Activated naive CD8-positive, alpha-beta T cell treated with anti-CD3 and anti-CD28 coated beads, Interleukin-2, amount 50 U/mL, for 24 hours (primary cell): ENCODE measurements at places on chromosomes 12 and 14.

DNA sequence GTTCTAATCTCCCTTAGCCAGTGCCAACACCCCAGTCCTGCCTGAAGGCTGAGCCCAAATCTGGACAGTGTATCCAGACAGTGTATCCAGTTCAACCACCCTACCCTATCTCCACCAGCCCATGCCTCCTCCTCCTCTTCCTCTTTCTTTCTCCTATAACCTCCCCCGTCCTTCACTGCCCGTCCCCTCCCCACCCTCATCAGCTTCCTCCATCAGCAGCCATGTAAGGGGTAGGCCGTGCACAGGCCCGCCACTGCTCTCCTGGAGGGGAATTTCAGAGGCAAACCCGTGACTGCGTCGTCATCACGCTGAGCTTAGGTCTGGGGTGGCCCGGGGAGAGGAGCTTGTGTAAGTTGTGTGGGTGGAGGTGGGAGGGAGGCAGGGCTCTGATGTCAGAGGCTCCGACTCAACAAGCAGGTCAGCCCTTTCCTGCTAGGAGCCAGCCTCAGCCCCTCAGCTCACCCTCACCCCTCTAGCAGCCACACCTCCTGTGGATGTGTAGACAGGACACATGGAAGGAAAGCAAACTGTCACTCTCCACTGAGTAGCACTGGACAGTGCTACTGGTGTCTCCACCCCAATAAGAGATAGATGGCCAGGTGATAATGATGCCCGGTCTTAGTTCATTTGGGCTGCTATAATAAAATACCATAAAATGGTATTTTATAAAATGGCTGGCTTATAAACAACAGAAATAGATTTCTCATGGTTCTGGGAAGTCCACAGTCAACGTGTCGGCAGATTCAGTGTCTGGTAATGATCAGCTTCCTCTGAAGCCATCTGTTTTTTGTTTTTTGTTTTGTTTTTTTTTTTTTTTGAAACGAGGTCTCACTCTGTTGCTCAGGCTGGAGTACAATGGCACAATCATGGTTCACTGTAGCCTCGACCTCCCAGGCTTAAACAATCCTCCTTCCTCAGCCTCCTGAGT, 50.5 kb downstream of the IRF2BPL start:
- peak; percentile 88 for DNase-seq

GRCh38 chr12:64779354-64779974, 20.3 kb upstream of the GNS start:
- no peak for DNase-seq

DNA sequence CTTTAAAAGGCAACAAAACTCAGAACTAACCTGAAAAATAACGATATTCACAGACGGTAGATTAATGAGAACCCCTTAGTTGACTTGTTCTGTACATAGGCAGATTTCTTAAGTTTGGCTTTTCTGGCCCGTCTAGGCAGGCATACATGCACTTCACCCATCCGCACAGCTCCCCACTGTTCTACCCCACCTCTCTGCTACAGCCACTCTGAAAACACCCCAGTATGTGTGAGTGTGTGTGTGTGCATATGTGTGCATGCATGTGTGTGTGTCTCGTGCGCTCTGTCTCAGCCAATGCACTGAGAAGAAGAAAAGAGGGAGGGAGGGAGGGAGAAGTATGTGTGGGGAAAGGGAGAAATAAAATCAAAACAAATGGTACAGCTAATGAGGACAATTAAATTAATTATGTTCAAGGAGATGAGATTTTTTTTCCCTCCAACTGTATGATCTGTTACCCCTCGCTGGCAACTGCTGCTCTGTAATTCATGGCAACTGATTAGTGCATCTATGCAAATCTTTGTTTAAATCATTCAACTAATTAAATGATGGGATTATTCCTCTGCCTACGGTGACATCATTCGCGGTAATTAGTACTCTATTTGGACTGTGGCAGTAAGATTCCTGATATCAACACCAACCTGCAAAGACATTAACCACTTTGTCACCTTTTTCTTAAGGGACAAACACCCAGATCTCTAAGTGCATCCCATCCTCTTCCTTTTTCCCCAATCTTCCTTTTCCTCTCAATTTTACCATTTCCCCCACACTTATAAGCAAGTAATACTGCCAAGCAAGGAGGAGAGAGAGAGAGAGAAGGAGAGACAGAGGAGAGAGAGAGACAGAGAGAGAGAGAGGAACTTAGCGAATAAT, 2.2 kb upstream of the LMO3 start:
- DNase-seq: no peak

GRCh38 chr12:40580346-40580745, 111.9 kb upstream of the CNTN1 start:
- no peak for DNase-seq

- DNase-seq: no peak
These were observed 15.0 kb upstream of the BICD1 start for GRCh38 chr12:32091696-32092095.

GRCh38 chr14:66708267-66708666, 200.3 kb downstream of the GPHN start:
- no peak for DNase-seq

DNA sequence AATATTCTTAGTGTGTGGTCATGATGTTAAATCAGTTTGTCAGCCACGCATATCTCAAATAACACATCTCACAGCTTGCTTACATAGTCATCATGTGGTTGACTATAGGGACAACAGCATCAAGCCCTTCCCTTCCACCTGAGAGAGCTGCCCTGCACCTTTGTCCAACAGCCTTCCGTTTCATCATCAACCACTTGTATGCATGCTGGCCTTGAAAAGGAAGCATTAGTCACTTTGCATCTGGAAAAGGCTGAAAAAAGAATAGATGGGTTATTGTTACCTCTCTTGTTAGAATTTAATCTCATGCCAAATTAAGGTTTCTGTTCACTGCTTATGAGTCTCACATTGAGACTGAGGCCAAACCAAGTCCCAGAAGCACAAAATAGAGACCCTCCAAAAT, 1586.5 kb upstream of the SEL1L start:
- no peak for DNase-seq
